ENCODE measurements at places on chromosomes 1 and 21.

- peak; percentile 12 for DNase-seq
These were observed 68.1 kb downstream of the EDEM3 start for GRCh38 chr1:184686540-184686939.

GRCh38 chr1:26036756-26037281 lies 9.1 kb downstream of the SLC30A2 start:
- no peak for DNase-seq

- no peak for DNase-seq
These were observed 2.4 kb upstream of the B4GALT3 start for GRCh38 chr1:161179698-161180097.

DNA sequence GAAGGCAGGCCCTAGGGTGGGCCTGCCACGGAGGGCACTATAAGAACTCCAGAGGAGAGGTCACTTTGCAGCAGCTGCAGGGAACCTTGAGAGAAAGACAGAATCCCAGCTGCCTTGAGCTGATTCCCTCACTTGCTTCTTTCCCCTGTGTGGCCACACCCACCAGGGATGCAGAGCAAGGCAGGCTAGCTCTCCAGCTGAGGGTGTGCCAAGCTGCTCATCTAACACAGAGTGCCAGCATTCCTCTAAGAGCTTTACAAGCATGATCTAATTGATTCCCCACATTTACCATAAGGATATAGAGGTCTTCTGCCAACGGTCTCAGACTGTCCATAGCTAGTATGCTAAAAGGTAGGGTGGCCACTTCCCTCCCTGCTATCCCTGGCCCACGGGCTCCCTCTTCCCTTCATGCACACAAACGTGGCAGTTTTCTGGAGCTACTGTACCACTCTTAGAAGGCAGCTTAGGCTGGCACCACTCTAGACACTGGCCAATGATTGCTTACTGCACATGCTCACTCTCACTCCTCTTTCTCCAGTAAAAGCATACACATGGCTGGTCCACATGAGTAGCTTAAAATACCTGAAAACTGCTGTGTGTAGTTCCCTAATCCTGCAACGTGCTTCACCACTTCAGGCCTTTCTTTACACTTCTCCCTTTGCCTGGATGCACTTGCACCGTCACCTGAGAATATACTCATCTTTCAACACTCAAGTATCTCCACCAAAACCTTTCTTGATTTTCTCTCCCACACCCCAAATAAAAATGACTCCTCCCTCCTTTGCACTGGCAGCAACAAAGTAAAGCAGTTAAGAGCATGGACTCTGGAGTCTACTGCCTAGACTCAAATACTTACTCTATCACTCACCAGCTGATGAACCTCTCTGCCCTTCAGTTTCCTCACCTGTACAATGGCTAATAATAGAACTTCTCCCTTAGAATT lies 57.7 kb downstream of the DMAP1 start:
- no peak for DNase-seq

GRCh38 chr1:23394181-23394580 lies 24.5 kb upstream of the ZNF436 start:
- peak; percentile 93 for DNase-seq

DNA sequence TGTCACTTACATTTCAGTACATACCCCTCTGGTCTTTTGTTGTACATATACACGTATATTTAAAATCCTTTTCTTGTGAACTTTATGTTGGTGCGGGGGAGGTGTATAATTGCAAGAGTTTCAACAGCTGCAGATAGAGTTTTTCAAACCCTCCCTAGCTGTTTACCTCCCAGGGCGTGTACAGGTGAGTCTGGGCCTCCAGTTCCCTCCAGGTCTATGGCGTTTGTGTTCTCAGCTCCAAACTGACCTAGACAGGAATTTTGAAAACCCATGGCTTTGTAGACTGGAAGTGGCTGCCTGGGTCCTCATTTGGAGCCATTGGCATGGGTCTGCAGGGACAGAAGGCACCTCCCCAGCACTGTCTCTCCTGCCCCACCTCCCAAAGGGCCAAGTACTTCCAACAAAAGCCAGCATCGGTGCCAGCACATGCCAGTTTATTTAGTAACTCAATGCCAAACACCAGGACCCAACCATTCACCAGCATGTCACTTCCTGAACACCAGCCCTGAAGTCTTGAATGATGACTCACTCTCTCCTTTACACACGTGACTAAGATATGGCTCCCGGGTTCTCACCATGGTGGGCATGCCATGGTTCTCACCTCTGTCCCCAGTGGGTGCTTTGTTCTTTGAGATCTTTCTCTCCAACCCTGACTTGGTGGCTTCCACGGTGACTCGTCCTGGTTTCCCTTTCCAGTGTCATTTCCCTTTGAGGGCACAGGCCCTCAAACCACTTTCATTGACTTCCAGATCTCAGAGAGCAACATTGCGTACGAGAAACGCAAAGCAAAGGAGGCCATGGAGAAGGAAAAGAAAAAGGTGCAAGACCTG lies 57.3 kb upstream of the EFHD2 start:
- peak; percentile 82 for DNase-seq

GRCh38 chr21:36479415-36480402 lies at the start of gene CLDN14:
Gene CLDN14, minus strand, starts transcription at chr21:36480122. Its CDS starts 18,427 bp downstream, at chr21:36461695.
- DNase-seq: no peak

DNA sequence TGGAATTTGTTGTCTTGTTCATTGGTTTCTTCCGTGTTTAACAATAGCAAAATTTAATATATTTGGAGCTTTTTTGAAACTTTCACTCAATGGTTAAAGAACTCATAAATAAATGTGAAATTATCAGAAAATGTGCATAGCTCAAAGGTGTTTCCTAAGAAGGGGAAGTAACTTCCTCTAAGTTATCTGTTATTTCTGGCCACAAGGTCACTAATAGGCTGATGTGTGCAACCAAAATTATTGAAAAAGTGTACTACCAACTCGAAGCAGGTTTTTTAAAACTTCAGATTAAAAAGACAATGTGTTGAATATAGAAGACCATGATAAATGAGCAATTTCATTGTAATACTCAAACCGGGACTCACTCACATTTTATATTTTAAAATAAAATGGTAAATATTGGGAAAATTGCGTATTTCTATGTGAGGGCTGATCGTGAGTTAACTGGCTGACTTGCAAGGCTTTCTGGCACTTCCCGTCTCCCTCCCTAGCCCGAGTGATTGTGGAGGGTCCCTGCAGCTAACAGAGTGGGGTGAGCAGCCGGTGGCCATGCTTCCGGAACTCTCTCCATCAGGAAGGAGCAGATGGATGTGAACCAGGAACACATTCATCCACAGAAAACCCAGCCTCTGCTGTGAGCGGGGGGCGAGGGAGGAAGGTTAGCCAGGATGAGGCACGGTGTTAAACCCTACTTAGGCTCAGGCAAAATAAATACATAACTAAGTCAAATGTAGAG lies 96.9 kb downstream of the ERG start:
- DNase-seq: no peak

GRCh38 chr21:27614231-27614630 lies 647.3 kb upstream of the ADAMTS5 start:
- DNase-seq: no peak

- DNase-seq: no peak
These were observed 62.0 kb upstream of the COL6A1 start for GRCh38 chr21:45919593-45919992.

DNA sequence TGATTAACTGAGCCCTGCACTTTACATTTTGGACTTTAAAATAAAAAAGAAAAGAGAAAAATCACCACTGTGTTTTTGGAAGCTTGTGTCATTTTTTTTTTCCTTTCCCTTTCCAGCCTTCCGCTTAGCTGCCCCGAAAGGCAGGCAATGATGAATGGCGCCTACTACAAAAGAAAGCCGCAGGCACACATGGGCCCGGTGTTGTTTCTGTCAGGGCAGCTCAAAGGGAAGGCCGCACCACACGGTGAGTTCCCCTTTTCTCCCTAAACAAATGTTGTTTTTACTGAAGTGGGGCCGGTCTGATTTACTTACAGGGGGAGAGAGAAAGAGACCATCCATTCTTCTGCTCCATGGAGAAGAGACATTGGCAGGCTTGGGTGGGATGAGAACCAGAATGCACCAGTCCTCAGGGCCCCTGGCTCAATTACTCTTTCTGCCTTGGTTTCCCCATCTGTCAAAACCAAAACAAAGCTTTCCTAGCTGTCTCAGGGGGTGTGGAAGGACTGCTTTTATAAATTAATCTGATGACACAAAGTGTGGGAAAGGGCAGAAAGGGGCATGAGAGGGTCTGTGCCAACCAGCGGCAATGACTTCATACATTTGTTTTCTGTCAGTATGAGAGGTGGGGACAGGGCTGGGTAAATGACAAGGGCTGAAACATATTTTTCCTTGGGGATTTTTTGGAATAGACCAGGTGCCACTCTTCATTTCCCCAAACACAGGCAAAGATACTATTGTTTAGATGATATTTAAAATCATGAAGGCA lies 91.4 kb upstream of the PLXNA2 start:
- no peak for DNase-seq

DNA sequence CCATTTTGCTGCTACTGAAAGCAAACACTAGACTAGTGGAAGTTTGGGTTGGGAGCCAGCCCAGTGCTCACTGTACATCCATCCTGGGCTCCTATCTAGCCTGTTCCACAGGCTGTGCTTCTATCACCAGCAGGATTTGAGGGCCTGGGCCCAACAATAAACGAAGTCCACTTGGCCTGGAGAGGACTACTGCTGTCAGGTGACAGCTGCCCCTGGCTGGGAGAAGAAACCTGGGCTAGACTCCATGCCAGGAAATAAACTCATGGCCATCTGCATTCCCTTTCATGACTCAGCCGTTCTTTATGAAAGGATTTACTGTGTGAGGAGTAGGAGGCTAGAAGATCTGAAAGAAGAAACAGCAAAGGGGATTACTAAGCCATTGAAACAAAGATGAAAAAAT lies 35.5 kb downstream of the COLGALT2 start:
- DNase-seq: peak; percentile 88

GRCh38 chr1:155321639-155322503 lies 1.2 kb downstream of the RUSC1 start:
- no peak for DNase-seq

DNA sequence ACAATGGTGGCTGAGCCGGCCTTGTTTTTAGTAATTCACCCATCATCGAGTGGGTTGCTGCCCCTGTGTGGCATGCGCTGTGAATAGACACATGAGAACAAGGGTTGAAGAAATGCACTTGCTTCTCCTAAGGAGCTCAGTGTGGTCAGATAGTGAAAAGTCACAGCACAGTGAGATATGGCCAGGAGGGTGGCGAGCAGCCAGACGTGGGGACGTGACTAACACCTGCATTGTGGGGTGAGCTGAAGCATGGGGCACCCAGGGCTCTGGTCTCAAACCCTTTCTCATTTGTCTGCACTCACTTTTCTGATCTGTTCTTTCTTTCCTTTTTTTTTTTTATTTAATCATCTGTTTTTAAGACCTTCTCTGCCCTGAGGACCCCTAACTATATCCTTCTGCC lies 13.5 kb downstream of the MTARC1 start:
- DNase-seq: no peak

- DNase-seq: no peak
These were observed 4.5 kb downstream of the MROH7 start for GRCh38 chr1:54645806-54646676.

DNA sequence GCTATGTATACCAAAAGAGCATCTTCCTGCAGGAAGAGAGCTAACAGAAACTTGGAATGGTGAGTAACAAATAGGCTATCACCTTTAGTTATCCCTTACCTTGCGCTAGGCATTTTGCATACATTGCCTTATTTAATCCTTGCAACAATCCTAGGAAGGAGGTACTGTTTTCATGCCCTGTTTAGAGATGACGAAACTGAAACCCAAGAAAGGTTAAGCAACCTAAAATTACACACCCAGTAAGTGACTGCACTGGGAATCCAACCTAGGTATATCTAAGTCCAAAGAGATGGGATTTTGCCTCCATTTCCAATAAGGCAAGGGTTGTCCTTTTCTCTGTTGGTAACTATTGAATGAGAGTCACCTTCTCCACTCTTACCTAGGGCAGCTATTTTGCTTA lies 144.5 kb downstream of the TM2D1 start:
- no peak for DNase-seq

DNA sequence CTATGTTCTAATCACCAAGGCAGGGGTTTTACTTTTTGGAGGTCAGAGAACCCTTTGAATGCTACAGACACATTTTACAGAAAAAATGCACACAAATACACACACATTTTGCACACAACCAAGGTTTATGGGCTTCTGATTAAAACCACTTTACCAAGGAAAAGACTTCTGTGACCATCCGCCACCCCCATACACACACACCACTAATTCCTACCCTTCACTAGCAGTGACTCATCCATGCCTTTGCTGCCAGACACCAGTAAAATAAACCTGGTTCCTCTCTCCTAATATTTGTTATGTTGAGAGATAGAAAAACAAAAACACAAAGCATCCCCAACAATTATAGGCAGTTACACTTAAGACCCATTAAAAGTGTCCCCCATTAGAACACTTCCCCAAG lies 12.9 kb downstream of the PIGM start:
- peak; percentile 47 for DNase-seq

GRCh38 chr1:67126111-67126746 lies 8.5 kb downstream of the C1orf141 start:
- no peak for DNase-seq

DNA sequence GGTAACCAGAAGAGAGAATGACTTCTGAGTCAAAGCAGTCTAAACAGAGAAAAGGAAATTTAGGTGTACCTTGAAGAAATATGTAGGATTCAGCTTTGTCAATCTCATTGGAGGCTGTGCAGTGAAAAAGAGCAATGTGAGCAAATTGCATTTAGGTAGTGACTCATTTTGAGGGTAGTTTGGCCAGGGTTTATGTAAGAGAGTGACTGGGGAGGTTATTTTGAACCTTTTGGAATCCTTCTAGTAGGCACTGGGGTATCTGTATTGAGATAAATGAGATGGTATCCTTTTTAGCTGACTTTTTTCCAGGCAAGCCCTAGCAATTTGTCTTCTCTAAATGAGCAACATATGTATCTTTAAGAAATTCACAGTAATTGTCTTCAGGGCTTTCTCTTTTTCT lies 95.9 kb downstream of the DISP1 start:
- peak; percentile 32 for DNase-seq

DNA sequence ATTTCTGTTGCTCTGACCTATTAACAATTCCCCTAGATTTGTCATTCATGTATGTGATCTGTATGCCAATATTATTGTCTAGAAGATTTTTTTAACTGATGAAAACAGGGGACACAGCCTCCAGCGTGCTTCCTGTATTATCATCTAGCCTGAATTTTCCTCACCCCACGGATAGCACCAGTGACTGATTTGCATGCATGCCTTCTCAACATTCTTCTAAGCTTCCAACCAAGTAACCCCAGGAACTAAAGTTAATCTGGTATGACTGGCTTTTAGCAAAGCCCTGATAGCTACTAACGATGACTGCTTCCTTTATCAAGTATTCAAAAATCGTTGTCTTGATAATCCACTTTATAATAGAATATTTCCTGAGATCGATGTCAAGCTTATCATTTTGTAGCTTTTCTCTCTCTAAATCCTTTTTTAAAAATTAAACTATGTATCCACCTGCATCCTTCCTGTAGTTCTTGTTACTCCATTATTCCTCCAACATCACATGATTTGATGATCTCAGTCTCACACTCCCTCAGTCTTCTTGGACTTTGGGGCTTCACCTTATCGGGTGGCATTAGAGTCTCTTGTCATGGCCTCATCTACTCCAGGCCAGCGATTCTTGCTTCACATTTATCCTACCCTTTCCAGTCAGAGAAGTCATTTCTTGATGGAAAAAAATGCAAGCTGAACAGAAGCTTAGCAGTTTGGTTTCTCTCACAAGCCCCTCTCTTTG lies 19.0 kb downstream of the BCAR3 start:
- peak; percentile 52 for DNase-seq

GRCh38 chr21:30932686-30933085 lies 51.3 kb upstream of the KRTAP11-1 start:
- no peak for DNase-seq

- DNase-seq: peak; percentile 96
These were observed 4.8 kb upstream of the ARHGEF19 start for GRCh38 chr1:16217061-16217785.

Data from fibroblast of skin of right quadriceps (primary cell).